ENCODE measurements at places on chromosomes 1 and 21.

GRCh38 chr1:66403007-66403731 lies 130.8 kb upstream of the SGIP1 start:
- no peak for DNase-seq

DNA sequence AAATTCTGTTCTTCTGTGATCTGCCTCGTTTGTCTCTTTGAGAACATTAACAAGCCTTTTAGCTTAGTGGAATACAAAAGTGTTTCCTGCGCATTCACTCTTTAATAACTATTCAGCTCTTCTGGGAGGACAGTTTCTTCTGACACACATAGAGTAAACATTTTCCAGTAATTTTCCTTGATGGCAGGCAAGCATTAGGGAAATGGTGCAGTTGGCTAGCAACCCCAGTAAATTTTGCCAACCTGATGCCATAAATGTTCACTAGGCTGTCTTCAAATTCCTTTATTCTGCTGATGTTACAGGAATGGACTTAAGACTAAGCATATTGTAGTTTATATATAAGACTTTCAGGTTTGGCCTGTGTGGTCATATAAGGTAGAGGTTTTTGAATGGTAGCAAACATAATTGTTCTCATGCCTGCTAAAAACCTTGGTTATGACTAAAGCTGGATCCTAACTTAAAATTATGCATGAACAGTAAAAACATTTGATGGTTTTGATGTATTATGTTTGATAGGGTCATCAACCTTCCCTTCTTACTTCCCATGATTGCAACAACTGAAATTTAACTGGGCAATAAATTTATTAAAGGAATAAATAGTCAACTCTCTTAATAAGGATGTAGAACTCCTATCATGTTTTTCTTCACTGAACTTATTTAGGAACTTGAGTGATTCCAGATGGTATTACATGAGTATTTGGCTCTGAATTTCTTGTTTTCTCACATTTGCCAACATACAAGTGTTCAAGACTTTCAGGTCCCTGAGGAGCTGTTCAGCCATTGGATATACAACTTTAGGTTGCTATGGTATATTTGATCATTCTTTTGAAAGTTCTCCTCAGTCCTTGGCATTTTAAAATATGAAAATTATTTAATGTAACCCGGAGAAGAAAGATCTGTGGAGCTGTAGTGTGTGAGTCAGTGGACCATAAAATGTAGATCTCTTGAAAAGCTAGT lies 223.4 kb downstream of the FMN2 start:
- DNase-seq = no peak

- DNase-seq = no peak
Measured at GRCh38 chr21:15210235-15210678, 145.5 kb upstream of the NRIP1 start.

- DNase-seq = no peak
Measured at GRCh38 chr1:159239551-159240220, 35.0 kb downstream of the ACKR1 start.
